Stimulated activated CD4-positive, alpha-beta T cell treated with anti-CD3 and anti-CD28 coated beads, Interleukin-1b, Interleukin-23, amount 100 ng/mL, for 1 hour (primary cell): ENCODE measurements at places on chromosomes 7 and 10.

- DNase-seq, result no peak
Measured at GRCh38 chr10:124283949-124284250, 134.8 kb downstream of the OAT start.

- no peak for DNase-seq
Measured at GRCh38 chr7:41599760-41600159, 103.1 kb downstream of the INHBA start.

DNA sequence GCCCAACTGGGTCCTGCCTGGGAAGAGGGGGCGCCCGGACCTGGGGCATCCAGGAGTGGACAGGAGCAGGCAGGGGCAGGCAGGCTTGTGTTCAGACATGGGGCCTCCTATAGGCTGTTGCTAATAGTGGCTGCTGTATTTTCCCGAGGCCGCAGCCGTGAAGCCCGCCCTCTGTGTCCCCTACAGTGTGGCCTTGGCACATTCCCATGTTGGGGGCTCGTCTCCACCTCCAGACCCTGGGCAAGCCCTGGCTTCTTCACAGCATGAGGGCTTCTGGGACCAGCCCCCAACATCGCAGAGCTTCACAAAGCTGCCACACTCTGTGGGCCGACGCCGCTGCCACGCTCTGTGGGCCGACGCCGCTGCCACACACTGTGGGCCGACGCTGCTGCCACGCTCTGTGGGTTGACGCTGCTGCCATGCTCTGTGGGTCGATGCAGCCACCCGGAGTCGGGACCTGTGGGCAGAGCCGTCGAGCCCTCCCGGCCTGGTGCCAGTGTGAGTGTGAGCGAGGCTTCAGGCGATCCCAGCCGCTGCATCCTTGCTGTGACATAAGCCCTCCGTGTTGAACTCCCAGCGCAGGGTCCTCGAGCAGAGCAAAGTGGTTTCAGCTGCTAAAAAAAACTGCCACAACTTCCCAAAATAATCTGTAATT is 109.0 kb downstream of the INPP5A start:
- no peak for DNase-seq

DNA sequence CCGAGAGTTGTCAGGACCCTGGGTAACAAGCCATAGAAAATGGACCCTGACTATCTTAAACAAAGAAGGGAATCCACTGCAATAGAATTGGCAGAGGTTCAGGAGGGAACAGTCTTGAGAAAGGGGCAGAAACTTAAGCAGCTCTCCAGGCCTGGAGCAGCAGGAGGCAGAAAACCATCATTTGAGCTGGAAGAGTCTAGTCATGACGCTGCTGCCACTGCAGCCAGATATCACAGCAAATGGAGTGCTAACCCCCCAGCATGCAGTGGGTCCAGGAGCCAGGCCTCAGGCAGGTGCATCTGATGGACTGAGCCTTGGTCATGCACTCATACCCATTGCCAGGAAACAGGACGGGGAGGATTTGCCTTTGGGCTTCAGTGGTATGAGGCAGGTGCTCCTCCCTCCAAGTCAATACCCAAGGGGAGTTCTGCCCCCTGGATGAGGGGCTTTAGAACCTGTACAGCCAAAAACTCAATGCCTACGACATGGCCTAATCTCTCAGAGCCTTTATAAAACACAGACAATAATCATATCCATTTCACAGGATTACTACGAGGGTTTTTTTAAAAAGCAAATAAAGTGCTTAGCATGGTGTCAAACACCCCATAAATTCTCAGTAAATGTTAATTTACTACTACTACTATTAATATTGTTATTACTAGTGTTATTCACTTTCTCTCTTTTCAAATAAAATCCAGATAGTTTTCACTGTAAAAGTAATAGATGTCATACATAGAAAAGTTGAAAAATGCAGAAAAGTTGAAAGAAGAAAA is 30.7 kb downstream of the DUSP5 start:
- no peak for DNase-seq

DNA sequence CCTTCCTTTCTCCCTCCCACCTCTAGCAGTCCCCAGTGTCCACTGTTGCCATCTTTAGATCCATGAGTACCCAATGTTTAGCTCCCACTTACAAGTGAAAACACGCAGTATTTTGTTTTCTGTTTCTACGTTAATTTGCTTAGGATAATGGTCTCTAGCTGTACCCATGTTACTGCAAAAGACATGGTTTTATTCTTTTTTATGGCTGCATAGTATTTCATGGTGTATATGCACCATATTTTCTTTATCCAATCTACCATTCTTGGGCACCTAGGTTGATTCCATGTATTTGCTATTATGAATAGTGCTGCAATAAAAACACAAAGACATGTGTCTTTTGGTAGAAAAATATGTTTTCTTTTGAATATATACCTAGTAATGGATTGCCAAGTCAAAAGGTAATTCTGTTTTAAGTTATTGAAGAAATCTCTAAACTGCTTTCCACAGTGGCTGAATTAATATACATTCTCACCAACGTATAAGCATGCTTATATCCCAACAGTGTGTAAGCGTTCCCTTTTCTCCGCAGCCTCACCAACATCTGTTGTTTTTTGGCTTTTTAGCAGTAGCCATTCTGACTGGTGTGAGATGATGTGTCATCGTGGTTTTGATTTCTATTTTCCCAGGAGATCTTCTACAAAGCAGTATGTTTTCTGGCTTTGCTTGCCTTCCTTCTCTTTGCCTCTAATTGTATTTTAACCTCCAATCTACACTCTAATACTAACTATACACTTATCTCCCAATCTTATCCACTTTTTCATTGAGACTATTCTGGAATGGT is 179.5 kb upstream of the PHF14 start:
- no peak for DNase-seq

- DNase-seq, result no peak
Measured at GRCh38 chr10:118271671-118272070, 70.5 kb downstream of the FAM204A start.

- DNase-seq, result no peak
Measured at GRCh38 chr10:70456164-70456563, 14.7 kb upstream of the NODAL start.

DNA sequence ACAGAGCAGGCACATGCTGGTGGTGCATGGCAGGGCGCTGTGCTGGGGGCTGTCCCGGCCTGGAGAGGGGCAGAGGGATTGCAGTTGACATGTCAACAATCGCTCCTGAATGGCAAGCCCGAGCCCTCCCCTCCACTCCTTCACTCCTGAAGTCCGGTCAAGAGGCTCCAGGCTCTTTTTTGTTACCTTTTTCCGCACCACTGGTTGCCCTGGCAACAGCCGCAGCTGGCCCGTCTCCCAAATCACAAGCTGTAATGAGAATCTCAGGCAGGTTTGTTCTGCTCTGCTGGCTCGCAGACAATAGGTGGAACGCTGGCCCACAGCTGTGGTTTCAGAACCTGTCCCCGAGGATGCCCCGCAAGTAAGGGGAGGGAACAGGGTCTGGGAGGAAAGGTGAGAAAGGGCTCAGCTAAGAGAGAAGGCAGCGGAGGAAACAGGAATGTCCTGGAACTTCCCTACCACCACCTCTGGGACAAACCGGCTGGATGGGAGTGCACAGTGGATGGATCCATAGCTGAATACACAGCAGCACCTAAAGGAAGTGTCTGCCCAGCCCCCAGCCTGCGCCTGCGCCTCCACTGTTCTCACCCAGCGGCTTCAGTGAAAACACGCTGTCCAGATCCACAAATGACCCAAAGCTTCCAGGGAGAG is 58.9 kb downstream of the CALML3 start:
- DNase-seq, result no peak

GRCh38 chr10:132512052-132512442 is 25.5 kb upstream of the INPP5A start:
- DNase-seq, result no peak

- no peak for DNase-seq
Measured at GRCh38 chr7:29086545-29086944, 59.8 kb downstream of the CPVL start.

GRCh38 chr10:14118953-14119352 is 211.8 kb downstream of the FRMD4A start:
- DNase-seq, result no peak

DNA sequence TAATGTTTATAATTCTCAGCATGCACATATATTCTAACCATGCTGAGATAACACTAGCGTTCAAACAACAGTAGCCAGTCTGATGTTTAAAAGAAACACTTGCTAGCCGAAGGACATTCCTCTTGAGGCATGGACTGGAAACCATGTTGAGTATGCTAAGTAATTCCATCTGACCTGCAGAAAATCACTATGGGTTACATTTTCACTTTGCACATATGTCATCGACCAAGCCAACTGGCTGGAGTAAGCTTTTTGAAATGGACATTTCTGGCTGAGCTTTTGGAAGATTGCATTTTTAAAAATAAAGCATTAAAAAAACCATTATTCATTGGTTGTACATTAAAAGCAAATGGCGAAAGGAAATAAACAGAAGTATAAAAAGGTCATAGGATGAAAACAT is 88.2 kb downstream of the BBS9 start:
- DNase-seq, result no peak

DNA sequence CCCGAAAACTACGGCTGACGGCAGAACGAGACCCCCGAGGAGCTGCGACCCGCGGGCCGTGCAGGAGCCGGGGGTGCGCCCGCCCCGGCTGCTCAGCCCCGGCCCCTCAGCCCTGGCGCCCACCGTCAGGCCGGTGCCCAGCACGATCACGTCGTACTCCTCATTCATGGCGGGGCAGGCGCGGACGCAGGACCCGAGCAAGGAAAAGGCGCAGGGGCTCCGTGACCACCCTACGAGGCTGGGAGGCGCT is 218 bp downstream of the GDI2 start:
- no peak for DNase-seq

DNA sequence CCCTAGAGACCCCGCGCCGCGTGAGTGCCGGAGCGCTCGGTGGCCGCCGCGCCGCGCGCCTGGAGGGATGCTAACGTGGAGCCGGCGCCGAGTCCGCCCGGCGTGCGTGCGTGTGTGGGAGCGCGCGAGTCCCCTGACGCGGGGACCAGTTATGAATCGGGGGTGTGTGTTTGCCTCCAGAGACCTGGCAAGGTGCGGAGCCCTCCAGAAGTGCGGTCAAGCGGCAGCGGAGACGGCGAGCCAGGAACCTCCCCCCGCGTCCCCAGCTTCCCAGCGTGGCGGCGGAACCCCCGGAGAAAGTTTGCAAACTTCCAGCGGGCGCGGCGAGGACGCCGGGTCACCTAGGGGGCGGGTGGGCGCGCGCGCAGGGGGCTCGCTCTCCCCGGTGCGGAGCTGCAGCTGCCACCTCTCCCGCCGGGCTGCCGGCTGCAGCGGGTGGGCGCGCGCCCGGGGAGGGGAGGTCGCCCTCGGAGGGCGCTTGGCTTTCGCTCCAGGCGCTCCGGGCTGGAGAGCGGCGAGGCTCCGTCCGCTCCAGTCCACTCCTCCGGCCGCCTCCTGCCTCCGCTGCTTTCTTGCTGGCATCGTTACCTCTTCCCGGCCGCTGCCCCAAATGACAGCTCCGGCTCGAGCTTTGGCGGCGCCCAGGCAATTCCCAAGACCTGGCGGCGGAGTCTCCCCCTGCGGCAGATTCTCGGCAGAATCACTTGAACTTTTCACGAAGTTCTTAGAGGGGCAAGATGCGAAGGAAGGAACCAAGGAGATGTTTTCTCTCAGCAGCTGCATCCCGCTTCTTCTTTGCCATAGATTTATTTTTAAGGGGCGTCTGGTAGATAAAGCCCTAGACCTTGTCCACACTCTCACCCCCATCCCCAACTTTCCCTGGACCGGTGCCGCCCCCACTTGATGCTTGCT is 2.3 kb upstream of the CREB5 start:
- no peak for DNase-seq

- no peak for DNase-seq
Measured at GRCh38 chr10:69636626-69637605, 6.9 kb downstream of the FAM241B start.

DNA sequence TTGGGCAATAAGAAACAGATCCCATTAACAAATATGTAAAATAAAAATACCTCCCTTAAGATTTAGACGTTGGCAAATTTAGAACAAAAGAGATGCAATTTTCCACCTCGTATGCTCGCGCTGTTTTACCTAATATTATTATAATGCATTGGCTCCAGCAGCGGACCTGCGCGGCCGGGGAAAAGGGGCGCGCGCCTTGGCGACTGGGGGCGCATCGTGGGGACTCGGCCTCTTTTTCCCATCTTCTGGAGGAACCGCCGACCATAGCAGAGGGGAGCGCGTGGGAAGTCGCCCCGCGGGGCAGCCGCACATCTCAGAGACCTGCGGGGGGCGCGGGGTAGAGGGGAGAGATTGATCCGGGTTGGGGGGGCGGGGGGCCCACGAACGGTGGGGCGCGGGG is 139.4 kb upstream of the MKI67 start:
- DNase-seq, result no peak

GRCh38 chr10:3807211-3807927 is 22.4 kb upstream of the KLF6 start:
- no peak for DNase-seq

DNA sequence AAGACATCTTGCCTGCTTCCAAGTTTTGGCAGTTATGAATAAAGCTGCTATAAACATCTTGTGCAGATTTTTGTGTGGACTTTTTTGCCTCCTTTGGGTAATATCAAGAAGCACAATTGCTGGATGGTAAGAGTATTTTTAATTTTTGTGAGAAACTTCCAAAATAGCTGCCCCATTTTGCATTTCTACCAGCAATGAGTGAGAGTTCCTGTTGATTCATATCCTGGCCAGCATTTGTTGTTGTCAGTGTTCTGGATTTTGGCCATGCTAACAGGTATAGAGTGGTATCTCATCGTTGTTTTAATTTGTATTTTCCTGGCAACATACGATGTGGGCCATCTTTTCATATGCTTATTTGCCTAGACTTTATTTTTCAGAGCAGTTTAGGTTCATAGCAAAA is 53.9 kb downstream of the BTAF1 start:
- DNase-seq, result no peak

GRCh38 chr7:148042935-148043631 is 547.5 kb upstream of the C7orf33 start:
- no peak for DNase-seq

GRCh38 chr7:138727336-138728099 is 26.4 kb upstream of the SVOPL start:
- no peak for DNase-seq
